NCI-H460 (cell line): ENCODE measurements at places on chromosomes 16 and 17. TPM values are rescaled to one million over a fixed set of nuclear protein-coding genes. Genes with fewer than 3 reads are reported as not detected.

LAT gene
- total RNA-seq, result 1.9 TPM in 2 replicates

TMEM100 gene
- 43.0 and 49.6 TPM in 2 replicates for total RNA-seq

KRT25 gene
- total RNA-seq, result not detected in 2 replicates

MT1M gene
- not detected in 2 replicates for total RNA-seq

AGRP gene
- not detected in 2 replicates for total RNA-seq

CCDC40 gene
- total RNA-seq, result 2.0 and 2.6 TPM in 2 replicates

ZPBP2 gene
- total RNA-seq, result not detected in 2 replicates

OTOP3 gene
- not detected in 2 replicates for total RNA-seq

RASD1 gene
- total RNA-seq, result 0.63 and 0.94 TPM in 2 replicates

SHCBP1 gene
- total RNA-seq, result 17.6 and 23.6 TPM in 2 replicates

CD79B gene
- total RNA-seq, result not detected in 2 replicates

RHBDL3 gene
- total RNA-seq, result 0.25 and 0.43 TPM in 2 replicates

PIRT gene
- total RNA-seq, result not detected in 2 replicates

CCL16 gene
- total RNA-seq, result not detected in 2 replicates

NXPH3 gene
- 0.40 TPM in 1 of 2 replicates, not detected in the other for total RNA-seq

RGS11 gene
- 6.6 and 6.9 TPM in 2 replicates for total RNA-seq

SRR gene
- 4.1 and 5.7 TPM in 2 replicates for total RNA-seq

LPO gene
- 0.07 TPM in 1 of 2 replicates, not detected in the other for total RNA-seq

EFNB3 gene
- total RNA-seq, result 0.14 and 0.35 TPM in 2 replicates

ATAD5 gene
- 6.7 and 7.2 TPM in 2 replicates for total RNA-seq

PKMYT1 gene
- total RNA-seq, result 14.8 and 18.9 TPM in 2 replicates

SP6 gene
- 0.02 TPM in 1 of 2 replicates, not detected in the other for total RNA-seq

ABCA10 gene
- total RNA-seq, result 6.9 and 7.2 TPM in 2 replicates

ANKRD40CL gene
- total RNA-seq, result not detected in 2 replicates

TBC1D3 gene
- not detected in 2 replicates for total RNA-seq

DCAKD gene
- 22.8 and 24.0 TPM in 2 replicates for total RNA-seq

ZNF200 gene
- 11.9 and 14.5 TPM in 2 replicates for total RNA-seq

KCNAB3 gene
- 0.32 and 1.9 TPM in 2 replicates for total RNA-seq
